ENCODE measurements at places on chromosomes 7 and 10.

- no peak for DNase-seq
Observed at GRCh38 chr10:96254976-96255375, 16.4 kb downstream of the BLNK start.

DNA sequence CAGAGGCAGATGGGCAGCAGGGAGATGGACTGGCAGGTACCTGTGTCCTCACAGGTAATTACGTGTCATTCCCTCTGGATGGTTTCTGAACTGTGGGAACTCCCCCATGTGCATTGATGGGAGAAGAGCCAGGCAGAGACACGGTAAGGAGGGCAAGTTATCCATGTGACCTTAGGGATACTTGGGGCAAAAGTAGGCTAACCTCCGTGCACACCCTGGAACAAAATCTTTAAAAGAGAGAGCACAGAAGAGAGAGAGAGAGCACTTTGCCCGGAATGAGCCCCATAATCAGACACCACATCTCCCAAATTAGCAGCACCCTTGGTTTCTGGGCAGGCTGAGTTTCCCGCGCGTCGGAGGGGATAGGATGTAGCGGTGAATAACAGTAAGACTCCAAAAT is 423.2 kb downstream of the PAXIP1 start:
- DNase-seq = no peak

DNA sequence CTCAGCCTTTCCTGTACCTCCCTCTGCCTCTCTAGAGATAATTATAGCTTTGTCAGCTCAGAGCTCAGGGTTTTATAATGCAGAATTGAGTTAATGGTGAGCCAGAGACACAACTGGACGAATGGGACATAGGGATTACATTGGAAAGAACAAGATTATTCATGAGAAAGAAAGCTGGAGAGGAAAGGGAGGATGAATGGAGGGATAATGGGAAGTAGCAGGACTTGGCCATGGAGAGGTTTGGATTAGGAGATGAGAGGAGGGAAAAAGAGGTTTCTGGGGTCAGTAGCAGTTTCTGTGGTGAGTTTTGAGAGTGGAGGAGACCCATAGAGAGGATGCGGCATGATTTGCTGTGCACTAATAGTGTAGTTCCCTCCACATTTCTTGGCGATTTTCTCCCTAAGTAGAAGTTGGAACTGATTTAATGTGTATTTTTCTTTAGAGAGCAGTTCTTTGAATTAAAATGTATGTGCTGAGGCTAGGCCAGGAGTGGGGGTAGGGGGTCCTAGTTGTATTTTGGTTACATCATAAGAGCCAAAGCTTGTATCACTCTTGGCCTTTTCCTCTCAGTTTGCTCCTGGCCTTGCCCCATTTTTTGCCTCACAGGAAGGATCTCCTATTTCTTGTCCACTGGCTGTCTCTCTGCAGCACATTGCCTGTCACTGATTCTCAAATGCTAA is 107.4 kb downstream of the MKX start:
- no peak for DNase-seq

DNA sequence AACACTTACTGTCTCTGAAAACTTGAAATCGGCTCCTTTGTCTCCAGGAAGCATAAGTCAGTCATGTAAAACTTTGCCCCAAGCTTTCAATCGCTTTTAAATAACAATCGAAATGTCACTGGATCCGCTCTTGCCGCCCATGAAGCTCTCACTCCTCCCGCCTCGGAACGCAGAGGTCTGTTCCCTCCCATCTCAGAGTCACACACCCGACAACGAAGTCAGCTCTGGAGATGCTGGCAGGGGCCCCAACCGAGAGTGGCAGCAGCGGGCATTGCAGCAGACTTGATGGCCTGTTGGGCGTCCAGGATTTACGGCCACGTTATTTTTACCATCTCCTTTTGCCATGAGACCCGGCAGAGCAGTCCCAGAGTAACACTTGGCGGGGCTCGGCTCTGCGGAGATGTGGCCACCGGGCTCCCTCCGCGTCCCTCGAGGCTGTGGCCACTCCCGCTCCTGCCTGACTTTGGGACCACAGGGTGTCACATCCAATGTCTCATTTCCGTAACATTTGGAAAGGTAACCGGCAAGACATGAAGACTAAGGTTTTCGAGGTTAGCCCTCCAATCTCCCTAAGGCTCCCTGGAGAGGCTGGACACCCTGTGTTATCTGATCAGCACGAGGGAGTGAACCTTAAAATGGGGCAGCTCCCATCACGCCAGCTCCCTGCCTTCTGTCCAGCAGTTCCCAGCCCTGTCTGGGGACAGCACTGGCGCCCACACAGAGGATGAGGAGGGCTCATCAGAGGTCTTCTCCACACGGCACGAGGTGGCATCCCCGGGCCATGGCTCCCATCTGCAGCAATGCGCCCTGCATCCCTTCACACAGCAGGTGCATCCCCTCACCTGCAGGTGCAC is 62.8 kb upstream of the ADGRA1 start:
- DNase-seq = no peak

GRCh38 chr7:19060761-19061259 is 56.6 kb downstream of the TWIST1 start:
- no peak for DNase-seq

GRCh38 chr10:78769526-78769925 is 299.2 kb upstream of the ZMIZ1 start:
- no peak for DNase-seq

DNA sequence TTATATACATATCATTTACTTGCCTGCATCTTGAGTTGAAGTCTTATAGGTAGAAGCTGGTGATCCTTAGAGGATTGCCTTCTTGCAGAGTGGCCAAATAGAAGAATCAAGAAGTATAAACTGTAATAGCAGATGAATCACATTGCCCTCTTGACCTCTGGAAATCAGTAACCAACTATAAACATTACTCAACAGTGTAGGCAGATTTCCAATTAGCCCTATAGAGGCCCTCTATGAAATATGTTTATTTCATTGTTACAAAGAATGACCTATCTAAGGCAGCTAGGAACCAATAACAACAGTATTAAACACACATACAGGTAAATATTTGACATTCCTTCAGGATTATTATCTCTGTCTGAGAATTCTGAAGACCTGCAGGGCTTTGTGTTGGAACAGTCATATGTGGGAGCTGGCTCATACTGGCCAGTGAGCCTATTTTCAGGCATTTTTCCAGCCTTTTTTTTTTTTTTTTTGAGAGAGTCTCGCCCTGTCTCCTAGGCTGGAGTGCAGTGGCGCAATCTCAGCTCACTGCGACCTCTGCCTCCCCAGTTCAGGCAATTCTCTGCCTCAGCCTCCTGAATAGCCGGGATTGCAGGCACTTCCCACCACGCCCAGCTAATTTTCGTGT is 7.2 kb upstream of the SRI start:
- DNase-seq = no peak

GRCh38 chr7:93717217-93717900 is 142.8 kb upstream of the CALCR start:
- no peak for DNase-seq

DNA sequence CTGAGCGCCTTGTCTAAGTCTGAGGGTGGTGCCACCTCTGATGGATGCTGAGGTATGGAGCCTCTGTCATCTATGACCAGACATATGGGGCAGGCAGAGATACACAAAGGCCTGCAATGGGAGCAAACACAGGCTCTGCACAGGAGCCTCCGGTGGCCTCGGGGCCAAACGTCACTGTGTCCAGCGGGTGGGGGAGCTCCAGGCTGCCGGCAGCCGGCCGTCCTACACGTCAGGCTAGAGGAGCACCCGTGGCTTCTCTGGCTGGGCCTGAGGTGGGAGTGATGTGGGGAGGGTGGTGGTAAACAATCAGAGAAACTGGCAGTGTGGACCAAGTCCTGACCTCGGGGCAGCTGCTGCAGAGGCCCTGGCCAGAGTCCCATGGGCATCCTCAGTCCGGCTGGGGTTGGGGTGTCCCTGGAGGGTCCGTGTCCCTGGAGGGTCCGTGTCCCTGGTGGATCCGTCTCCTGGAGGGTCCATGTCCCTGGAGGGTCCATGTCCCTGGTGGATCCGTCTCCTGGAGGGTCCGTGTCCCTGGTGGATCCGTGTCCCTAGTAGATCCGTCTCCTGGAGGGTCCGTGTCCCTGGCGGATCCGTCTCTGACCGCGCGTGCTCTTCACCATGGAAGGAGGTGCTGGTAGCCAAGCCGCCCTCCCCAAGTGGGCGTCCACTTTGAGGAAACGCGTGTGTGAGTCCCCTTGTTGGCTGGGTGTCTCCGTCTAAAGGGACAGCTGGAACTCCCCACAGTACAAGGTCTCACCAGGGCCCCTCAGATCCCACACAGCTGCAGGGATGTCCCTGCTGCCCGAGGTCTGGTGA is 24.2 kb upstream of the FAM20C start:
- no peak for DNase-seq

GRCh38 chr10:18290651-18291313 is 150.6 kb downstream of the CACNB2 start:
- DNase-seq = no peak

DNA sequence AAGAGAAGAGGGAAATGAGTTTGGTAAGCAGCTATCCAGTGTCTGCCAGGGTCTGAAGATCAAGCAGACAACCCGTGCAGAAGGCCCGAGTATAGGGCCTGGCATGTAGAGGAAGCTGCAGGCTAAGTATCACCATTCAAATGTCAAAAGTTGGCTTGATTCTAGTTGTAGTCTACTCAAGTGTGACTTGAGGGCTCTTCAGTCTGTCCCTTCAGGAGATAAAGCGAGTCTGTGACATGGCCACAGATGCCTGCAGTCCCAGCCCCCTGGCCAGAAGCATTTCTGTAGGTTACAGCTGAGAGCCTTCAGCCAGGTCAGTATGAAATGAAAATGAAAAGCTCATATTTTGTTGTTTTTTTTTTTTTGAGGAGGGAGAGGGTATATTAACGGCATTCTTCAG is 97.8 kb upstream of the EEPD1 start:
- DNase-seq = no peak

GRCh38 chr7:27955596-27955995 is 215.6 kb downstream of the TAX1BP1 start:
- DNase-seq = no peak

DNA sequence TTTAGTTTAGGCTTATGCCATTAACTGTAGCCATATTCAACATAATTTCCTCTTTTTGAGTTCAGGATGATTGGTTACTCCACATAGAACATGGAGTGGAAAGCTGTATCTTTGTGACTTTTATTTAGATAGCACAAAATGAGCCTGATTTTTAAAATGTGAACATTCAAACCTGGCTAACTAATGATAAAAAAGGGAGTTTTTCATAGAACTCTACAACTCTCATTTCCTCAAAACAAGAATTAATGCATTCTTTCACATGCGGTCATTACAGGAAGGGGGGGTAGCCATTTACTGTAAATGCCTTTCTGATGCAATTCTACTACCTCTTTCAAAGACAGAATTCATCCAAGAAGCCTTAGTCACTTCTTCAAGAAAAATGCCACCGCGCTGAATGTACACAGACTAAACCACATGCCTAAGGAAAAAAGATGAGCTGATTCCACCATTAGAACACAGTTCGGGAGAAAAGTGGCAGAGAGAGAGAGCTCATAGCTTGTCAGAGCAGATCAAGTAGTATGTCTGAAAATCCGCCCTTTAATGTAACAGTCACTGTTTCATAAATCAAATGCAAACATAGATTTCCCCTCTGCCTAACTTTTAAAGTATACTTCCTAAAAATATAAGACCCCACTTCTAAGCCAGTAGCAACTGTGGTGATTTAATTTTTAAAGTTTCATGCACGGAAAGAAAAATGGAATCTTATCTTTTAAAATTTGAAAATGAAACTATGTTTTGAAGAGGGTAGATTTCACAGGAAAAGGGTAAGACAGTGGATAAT is 226.4 kb upstream of the KLF14 start:
- DNase-seq = no peak

- DNase-seq = no peak
Observed at GRCh38 chr7:101671371-101672356, 42.6 kb upstream of the MYL10 start.

DNA sequence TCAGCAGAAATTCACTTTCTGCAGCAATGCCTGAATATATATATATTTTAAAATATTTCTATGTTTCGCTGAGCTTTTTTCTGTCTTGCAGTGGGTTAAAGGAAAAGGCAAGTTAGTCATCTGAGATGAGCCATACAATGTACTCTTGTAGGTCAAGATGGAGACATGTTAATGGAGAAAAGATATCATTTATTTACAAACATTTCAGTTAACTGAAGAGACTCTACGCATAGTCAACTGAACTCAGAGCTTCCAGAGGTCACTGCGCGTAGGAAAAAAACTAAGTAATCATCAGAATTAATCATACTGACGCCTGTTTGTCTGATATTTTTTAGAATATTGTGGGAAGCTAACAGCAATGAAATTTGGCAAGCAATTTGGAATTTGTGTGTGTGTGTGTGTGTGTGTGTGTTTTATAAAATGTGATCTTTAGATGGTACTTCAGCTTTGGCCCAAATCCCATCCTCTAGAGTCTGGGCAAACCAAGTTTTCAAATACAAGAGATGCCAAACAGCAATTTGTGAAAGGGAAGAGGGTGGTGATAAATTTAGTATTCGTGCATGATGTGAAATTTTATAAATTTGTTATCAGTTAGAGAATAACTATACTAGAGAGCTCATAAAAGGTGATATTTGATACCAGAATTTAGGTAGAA is 193.9 kb upstream of the AGR3 start:
- no peak for DNase-seq

- DNase-seq = no peak
Observed at GRCh38 chr7:39133088-39133487, 155.4 kb downstream of the POU6F2 start.

GRCh38 chr10:35458500-35459448 is 122.5 kb downstream of the CCNY start:
- no peak for DNase-seq

DNA sequence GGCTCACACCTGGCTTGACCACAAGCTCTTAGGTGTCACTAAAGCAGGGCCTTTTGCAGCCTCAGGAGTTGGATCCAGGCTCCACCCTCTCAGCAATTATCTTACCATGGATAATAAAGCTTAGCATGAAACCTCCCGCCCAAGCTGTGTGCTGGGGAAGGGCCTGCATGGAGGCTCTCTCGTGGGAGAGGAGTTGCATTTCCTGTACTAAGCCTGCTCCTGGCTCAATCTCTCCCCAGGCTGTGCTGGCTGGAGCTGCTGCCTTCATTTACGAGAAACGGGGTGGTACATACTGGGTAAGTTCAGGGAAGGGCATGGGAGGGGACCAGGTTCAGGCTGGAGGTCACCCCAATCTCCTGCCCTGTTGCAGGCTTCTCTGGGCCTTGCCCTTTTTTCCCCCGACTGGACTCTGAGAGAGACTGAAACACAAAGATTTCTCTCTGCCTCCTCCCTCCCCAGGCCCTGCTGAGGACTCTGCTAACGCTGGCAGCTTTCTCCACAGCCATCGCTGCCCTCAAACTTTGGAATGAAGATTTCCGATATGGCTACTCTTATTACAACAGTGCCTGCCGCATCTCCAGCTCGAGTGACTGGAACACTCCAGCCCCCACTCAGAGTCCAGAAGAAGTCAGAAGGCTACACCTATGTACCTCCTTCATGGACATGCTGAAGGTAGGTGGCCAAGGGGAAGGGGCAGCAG is 2.7 kb downstream of the TMEM176A start:
- no peak for DNase-seq

DNA sequence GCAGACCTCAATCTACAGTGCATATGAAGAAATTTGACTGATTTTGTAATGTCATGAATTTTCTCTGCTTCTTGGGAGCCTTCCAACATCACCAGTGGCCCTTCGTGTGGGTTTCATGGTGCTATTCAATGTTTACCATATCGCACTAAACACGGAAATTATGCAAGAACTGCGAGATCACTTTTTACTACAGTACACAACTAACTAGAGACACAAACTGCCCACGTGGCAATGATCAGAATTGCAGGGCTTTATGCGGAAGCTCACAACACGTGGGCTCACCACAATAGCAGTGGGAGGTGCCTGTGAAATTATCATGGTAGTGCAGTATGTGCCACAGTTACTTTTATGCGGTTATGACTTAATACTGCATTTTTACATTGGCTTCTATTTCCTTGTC is 449.7 kb upstream of the KLF6 start:
- DNase-seq = peak; percentile 2

- no peak for DNase-seq
Observed at GRCh38 chr10:80520661-80521470, 16.8 kb upstream of the SH2D4B start.

All from effector CD8-positive, alpha-beta T cell (primary cell).